Activated T-cell treated with anti-CD3 and anti-CD28 coated beads, Interleukin-2, amount 50 U/mL, for 4 hours (primary cell): ENCODE measurements at places on chromosomes 11 and 22. TPM values are rescaled to one million over a fixed set of nuclear protein-coding genes. Genes with fewer than 3 reads are reported as not detected.

- no peak for DNase-seq
Observed at GRCh38 chr11:65653229-65654225, 9.2 kb downstream of the RELA start.

GRCh38 chr11:7428196-7428595, 57.1 kb upstream of the OLFML1 start:
- DNase-seq, result no peak

Gene CTR9
- 53.9 TPM for total RNA-seq

GRCh38 chr11:46698597-46698996, 1.8 kb downstream of the ARHGAP1 start:
- no peak for DNase-seq

- DNase-seq, result peak; percentile 87
Observed at GRCh38 chr11:18012906-18013781, at the start of gene SERGEF. SERGEF (minus strand) TSS chr11:18013047; CDS start chr11:18013010, 37 bp downstream.

DNA sequence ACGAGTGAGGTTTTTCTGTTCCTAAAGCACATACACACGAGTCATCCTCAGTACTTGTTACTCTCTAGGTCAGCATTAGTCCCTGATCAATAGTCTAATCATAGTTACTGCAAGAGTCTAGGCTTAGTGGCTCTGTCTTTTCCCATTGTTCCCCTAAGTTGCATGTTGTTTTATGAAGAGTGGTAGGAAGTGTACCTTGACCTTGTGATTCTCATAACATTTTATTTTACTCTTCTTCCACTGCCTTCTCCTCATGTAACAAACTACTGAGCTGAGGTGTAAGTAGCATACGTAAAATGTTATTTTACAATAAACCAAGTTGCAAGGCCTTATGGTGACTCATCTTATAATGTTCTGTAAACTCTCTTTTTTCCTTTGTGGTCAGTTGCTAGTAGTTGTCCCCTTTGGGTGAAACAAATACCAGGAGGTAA, 15.0 kb downstream of the METTL15 start:
- DNase-seq, result no peak

GRCh38 chr11:60939301-60939700, 12.7 kb downstream of the SLC15A3 start:
- no peak for DNase-seq

DNA sequence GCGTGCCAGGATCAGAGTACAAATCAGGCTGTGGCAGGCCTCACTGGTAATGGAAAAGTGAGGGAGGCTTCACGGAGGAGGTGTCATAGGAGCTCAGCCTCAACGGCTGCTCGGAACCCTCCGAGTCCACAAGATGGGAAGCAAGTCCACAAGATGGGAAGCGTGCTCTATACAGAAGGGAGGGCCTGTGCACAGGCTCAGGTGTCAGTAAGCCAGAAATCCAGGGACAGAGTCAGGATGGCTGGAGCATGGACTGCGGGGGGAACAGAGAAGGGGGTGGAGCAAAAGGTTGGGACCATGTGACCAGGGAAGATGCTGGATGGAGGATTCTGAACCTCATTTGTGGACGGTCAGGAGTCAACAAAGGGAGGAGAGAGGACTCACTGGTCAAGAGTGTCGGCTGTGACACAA, 3.4 kb upstream of the DPP3 start:
- DNase-seq, result no peak

GRCh38 chr11:120929664-120930154, 94.2 kb upstream of the TBCEL start:
- peak; percentile 11 for DNase-seq

Gene MRGPRX3
- total RNA-seq, result not detected

DNA sequence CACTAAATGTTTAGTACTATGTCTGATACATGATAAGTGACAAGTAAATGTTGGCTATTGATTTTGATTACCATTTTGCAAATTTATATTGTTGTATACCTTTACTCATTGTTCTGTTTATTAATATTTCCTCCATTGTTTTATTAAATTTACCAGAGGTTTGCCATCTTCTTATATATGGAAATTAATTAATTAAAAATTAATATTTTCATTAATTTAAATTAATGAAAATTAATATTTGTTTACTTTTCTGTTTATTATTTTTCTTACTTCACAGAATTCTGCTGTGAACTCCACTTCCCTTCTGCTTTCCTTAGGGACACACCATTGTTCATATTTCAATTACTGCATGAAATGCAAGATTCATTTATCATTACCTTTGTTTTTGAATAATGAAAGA, 331.0 kb downstream of the LARGE1 start:
- DNase-seq, result no peak

DNA sequence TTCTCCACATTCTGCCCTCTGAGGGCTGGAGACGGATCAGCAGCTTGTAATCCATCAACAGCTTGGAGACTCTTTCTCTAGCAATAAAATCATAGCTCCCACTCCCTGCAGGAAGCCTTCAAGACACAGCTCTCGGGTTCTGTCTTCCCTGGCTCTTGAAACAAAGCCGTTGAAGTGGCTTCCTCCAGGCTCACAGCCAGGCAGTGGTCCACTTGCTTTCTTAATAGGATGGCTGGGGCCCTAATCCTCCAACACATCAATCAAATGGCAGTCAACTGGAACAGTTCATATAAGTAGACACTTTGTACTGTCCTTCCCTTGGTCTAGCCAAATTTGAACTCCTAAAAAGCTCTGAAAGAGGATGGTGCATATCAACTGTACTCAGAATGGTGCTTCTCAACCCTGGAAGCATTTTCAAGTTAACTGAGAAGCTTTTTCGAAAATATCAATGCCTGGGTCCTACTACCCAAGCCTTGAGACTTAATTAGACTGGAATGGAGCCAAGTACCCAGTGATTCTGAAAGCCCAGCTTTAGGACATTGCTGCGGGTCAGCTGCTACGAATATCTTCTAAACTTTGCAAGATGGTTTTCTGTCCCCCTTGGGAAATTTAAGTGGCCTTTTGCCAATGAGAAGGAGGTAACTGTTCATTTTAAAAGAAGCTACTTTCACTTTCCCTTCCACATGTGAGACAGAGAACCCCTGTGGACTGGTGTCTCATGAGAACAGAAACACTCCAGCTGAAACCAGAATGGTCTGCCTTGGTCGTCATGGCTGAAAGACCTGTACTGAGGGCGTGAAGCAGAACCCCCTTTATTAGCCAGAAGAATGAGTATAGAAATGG, 74.7 kb downstream of the SC5D start:
- peak; percentile 18 for DNase-seq

- DNase-seq, result no peak
Observed at GRCh38 chr11:116960930-116961329, 123.5 kb upstream of the APOA1 start.

Gene OR8G5
- not detected for total RNA-seq

DNA sequence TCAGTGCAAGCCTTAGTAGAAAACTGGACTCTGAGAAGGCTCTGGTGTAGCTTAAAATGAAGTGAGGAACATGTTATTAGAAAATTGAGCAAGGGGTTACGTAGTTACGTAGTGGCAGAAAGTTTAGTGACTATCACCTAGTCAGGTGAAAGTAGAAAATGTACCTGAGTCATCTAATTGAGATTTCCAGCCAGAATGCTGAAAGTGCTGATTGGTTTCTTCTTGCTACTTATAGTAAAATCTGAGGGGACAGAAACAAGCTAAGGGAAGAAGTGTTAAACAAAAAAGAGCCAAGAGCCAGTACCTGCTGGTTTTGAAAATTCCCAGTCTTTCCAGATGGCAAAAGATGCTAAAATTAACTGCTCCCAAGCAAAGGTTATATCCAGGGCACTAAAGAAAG, 29.4 kb downstream of the ZNF280B start:
- DNase-seq, result no peak

DNA sequence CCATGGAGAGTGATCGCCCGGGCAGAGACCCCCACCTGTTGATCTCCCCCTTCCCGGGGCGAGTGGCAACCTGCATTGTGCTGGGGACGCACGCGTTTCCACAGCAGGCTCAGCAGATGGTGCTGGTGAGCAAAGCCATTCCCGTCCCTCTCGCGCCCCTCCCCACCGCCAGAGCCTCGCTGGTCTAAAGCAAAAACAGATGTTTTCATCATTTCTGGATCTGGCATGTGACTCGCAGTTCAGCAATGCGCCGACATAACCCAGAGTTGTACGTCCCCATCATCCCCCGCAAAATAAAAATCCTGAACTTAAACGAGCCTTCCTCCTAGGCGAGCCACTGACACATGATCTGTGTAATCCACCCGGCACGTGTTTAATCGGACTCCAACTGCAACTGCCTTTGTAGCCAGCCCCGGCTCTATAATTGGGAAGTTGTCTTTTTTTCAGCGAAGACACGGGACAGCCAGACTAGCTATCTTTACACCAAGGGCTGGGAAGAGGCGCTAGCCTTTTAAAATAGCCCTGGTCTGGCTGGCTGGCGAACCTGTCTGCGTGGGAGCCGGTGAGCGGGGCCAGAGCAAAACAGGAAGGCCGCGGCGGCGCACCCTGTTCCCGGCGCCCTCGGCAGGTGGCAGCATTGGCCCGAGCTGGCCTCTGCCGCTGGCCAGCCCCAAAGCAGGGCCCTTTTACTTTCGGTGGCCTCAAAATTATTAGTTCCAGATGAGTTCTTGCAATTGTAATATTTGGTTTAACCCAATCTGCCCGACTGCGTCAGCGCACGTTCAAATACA, 203.0 kb upstream of the SORL1-AS1 start:
- DNase-seq, result peak; percentile 63

DNA sequence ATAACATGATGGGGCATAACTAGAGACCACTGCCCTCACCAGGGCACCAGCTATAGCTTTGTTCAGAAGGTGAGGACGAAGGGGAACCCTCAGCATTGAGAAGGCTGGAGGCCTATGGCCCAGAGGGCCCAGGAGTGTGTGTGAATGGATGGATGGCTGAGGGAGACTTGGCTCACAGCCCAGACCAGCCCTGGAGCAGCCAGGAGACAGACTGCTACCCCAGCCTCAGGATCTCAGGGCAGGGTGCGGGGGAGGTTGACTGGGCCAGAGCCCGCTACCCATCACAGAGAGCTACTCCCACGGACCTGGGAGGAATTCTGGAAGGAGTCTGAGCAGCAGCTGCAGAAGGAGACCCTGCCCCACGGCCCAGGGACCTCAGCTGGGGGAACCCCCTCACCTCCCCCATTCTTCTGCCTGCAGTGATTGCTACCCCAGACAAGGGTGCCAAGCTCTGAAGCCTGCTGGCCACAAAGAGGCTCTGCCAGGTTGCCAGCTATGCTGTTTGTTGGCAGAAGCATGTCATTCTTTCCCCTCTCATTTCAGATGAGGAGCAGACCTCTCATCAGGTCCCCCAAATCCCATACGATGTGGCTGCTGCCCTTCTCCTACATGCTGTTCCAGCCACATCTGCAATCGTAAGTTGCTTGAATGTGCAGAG, 5.4 kb upstream of the CSDC2 start:
- no peak for DNase-seq

Gene SLN
- total RNA-seq, result not detected

GRCh38 chr22:36017651-36018091, 11.0 kb downstream of the RBFOX2 start:
- no peak for DNase-seq

DNA sequence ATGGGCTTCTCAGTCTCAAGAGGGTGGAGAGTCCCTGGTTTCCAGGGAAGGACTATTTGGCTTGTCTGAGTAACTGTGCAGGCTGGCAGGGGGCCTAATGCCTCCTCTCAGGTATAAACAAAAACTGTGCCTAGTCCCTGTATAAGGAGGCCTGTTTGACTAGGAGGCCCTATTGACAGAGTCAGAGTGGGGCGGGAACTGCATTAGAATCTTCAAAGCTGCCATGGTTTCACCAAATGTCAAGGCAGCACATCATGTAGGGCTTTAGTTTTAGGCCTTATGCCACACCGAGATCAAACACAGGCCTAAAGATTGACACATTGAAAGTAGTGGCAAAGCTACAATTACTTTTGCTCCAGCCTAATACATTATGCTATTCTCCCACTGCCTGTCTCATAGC, 611.5 kb upstream of the B3GAT1 start:
- no peak for DNase-seq

- DNase-seq, result peak; percentile 77
Observed at GRCh38 chr11:59053387-59053786, 32.7 kb upstream of the GLYATL1B start.

Gene DDIAS
- total RNA-seq, result 19.5 TPM

Gene CNTN5
- total RNA-seq, result not detected

- DNase-seq, result no peak
Observed at GRCh38 chr22:16933291-16934282, 74.4 kb downstream of the GAB4 start.

GRCh38 chr11:44097821-44098220, 2.3 kb downstream of the EXT2 start:
- DNase-seq, result no peak

Gene ACR
- total RNA-seq, result not detected

DNA sequence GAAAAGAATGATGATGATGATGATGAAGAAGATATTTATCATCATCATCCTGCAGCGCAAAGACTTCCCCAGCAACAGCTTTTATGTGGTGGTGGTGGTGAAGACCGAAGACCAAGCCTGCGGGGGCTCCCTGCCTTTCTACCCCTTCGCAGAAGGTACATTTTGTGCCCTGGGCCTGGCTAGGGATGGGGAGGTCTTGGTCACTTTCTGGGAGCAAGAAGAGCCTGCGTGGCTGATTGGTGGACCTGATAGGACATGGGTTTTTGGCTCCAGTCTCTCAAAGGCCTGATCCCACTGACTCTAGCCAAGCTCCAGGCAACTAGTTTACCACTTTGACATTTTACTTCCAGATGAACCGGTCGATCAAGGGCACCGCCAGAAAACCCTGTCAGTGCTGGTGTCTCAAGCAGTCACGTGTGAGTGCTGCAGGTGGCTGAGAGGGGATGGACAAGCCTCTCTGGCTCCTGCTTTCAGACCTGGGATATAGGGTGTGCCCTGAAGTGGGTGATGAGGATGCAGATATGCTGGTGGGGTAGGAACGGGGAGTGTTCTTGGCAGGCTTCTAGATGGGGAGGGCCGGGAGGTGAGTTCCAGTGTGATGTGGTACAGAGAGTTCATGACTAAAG, 5.3 kb downstream of the SIDT2 start:
- DNase-seq, result no peak

GRCh38 chr22:20783844-20784723, 10.2 kb downstream of the SERPIND1 start:
- peak; percentile 27 for DNase-seq

Gene RIMBP3C
- 0.57 TPM for total RNA-seq
